ENCODE measurements at places on chromosomes 6 and 20.

GRCh38 chr20:43430265-43431133 is 27.2 kb upstream of the SRSF6 start:
- no peak for DNase-seq

GRCh38 chr6:16841241-16841640 is 80.0 kb upstream of the ATXN1 start:
- no peak for DNase-seq

- DNase-seq = no peak
Measured at GRCh38 chr6:5061152-5061551, 24.0 kb upstream of the PPP1R3G start.

DNA sequence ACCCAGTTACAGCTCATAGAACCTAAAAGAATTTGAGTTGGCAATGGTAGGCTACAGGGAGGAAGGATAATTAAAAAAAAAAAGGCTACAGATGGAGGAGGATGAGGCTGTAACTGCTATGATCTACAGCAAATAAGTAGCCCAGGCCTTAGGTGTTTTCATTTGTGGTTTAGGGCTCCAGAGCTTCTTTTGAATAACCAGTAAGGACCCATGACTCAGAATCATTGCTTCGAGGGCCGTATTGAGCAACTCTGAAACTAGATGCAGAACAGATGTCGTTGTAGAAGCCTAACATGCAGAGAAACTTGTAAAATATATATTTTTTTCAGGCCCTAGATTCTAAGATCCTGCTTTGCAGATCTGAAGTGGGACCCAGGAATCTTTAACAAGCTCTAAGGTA is 19.0 kb upstream of the ASIP start:
- DNase-seq = peak; percentile 24

- peak; percentile 87 for DNase-seq
Measured at GRCh38 chr6:26045065-26045927, 41.9 kb upstream of the HFE start.

- no peak for DNase-seq
Measured at GRCh38 chr6:91276315-91276714, 689.4 kb upstream of the MAP3K7 start.

GRCh38 chr6:100549406-100550167 is 84.9 kb upstream of the SIM1 start:
- no peak for DNase-seq

DNA sequence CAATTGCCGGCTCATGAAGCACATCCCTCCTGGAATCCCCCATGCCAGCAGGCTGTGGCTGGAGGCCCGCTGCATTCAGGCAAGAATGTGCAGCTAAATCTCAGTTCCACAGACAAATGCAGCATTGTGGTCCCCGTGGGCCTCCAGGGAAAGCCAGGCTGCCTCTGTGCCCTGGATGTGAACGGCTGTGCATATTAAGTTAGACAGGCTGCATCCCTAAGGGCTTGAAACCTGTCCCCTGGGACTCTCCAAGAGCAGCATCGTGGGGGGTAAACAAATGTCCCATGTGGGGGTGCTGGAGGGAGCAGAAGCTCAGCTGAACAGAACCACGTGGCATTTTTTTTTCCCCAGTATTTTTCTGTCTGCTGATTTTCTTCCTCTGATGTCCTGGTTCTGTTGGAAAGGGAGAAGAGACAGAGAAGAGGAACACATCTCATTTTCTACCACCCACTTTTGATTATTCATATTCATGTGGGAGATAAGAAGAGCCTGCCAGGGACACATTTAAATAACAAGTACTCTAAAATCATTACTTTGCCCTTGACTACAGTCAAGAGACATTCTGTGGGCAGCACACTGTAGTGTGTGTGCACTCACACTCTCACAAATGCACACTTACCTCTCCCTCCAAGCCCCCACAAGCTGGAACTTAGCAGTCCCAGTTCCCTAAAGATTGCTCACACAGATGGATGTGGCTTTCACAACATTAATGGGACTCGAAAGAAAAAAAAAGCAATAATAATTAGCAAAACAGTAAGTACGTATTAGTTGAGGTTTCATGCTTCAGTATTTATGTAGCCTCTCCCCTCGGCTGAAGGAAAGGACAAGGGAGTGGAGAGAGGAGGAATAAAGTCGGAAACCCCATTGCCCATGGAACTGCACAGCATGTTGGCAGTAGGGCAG is 16.9 kb downstream of the GFOD1 start:
- no peak for DNase-seq

- no peak for DNase-seq
Measured at GRCh38 chr6:114577109-114577508, 234.3 kb upstream of the HS3ST5 start.

- no peak for DNase-seq
Measured at GRCh38 chr6:161836643-161837448, 563.0 kb upstream of the AGPAT4 start.

GRCh38 chr20:5570452-5570851 is 179.7 kb upstream of the SHLD1 start:
- no peak for DNase-seq

DNA sequence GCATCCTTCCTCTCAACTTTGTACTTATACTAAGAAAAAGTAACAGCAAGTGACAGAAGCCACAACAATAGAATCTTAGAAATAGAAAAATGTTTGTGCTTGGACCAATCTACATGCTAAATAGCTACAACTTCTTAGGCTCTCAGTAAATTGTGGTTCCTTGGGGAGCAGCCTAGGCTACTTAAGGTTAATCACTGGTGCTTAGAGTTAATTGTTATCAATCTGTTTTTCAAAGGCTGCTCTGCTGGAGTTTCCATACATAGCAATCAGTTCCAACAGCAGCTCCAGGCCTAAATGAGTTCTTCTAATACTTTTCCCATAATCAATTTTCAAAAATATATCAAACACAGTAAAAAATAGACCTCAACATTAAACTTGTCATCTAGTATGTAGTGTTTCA is 571.4 kb downstream of the EPHA7 start:
- DNase-seq = no peak

- peak; percentile 55 for DNase-seq
Measured at GRCh38 chr6:137799950-137800568, 67.0 kb upstream of the TNFAIP3 start.

- DNase-seq = no peak
Measured at GRCh38 chr6:41266541-41266940, 19.9 kb downstream of the TREM1 start.

- no peak for DNase-seq
Measured at GRCh38 chr6:33467091-33467490, 12.7 kb downstream of the ZBTB9 start.

- no peak for DNase-seq
Measured at GRCh38 chr20:33373735-33374605, 27.3 kb downstream of the CDK5RAP1 start.

- peak; percentile 34 for DNase-seq
Measured at GRCh38 chr6:15481390-15482291, 181.2 kb downstream of the DTNBP1 start.

DNA sequence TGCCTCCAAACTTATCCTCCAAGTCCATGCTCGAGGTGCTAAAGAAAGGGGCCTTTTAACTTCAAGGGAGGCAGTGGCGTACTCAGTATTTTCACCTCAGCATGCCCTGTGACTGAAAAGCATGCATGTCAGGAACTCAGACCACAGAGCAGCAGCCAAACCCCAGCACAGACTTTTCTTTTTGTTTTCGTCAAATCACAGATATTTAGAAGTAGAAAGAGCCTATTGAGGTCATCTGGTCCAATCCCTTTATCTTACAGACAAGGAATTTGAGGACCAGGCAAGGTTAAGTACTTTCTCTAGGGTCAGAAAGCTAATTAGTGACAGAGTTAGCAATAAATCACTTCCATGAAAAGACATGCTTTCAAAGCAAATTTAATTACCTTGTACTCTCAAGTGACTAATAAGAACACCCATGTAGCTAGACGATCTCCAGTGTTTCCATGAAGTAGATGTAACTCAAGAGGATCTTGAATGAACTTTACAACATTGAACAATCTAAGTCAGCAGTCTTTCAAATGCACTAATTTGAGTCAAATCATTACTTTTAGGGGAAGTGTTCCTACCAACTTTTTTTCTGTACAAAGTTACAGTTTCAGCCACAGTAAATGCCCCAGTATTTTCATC is 35.9 kb downstream of the MOXD1 start:
- DNase-seq = peak; percentile 66

DNA sequence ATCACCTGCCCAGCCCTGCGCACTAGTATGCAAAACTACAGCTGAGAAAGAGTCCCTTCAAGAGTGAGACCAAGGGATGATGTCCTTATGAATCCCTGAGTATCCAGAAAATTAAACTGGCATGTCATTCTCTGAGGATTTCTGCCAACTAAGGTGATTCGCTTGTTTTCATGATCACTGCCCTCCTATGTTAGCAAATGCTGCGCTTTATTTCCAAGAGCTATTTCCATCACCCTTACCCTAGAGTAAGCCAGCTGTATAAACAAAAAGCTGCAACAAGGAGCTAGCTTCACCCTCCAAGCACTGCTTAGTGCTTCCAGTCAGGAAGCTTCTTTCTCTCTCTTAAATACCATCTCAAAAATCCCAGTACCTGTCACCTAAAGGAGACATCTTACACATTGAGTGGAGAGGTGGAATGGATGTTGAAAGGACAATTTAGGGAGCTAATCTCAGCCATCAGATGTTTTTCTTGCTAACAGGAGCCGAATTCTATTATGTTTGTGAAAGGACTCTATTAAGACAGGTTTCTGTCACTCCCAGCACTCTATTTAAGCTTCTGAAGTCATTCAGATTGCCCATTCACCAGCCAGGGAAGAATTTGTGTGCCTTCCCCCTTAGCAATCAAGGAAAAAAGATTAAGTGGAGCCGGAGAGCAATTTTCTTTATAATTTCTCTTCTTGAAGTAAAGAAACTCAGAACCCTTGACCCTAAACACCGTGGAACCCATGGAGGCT is 322.2 kb downstream of the NRN1 start:
- DNase-seq = no peak

- no peak for DNase-seq
Measured at GRCh38 chr20:30598460-30599230, 658.8 kb upstream of the DEFB115 start.

- no peak for DNase-seq
Measured at GRCh38 chr6:78487401-78487800, 379.9 kb upstream of the IRAK1BP1 start.
